LHCN-M2 (cell line): ENCODE measurements at places on chromosomes 6 and 20. TPM values are rescaled to one million over a fixed set of nuclear protein-coding genes. Genes with fewer than 3 reads are reported as not detected.

GRCh38 chr6:6154335-6154734 is 147.6 kb upstream of the NRN1 start:
- no peak for DNase-seq

GRCh38 chr6:132100388-132100990 is 149.3 kb upstream of the CCN2 start:
- peak; percentile 23 for DNase-seq

GRCh38 chr6:149933461-149933860 is 8.4 kb upstream of the ULBP2 start:
- DNase-seq: no peak

GRCh38 chr6:75528423-75528822 is 34.8 kb upstream of the FILIP1 start:
- no peak for DNase-seq

DNA sequence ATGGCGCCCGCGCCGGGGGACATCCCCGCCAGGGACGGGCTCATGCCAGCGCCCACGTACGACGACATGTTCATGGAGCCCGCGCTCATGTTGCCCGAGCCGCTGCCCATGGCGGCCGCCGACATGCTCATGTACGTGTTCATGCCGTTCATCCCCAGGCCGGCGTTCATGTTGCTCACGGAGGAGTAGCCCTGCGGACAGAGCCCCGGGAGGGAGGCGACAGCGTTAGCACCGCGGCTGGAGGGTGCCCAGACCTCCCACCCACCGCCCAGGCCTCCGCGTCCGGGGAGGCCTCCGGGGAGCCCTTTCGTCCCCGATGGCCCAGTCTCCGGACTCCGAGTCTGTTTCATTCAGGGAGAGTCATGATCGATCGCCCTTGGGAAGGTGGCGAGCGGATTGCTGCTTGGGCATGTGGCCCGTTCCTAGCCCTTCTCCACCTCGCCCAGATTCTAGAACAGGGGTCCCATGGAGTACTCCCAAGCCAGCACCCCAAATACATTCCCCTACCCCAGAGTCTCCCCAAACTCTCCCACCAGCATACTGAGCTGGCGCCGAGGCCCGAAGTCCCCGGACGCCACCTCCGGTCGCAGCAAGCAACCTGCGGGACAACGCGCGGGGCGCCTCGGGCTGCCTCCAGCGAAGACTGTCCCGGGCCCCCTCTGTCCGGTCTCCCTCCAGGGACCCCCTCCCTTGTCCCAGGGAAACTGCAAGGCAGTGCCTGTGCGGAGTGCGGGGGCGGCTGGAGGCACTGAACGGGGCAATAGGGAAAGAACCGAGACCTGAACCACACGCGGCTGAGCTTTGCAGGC is 1.2 kb downstream of the FOXA2 start:
- no peak for DNase-seq

GRCh38 chr6:6006428-6007365 is at the start of gene NRN1:
TSS of gene NRN1 (minus strand) at chr6:6006925. CDS start at chr6:6006749, 176 bp downstream.
- DNase-seq: peak; percentile 64

DNA sequence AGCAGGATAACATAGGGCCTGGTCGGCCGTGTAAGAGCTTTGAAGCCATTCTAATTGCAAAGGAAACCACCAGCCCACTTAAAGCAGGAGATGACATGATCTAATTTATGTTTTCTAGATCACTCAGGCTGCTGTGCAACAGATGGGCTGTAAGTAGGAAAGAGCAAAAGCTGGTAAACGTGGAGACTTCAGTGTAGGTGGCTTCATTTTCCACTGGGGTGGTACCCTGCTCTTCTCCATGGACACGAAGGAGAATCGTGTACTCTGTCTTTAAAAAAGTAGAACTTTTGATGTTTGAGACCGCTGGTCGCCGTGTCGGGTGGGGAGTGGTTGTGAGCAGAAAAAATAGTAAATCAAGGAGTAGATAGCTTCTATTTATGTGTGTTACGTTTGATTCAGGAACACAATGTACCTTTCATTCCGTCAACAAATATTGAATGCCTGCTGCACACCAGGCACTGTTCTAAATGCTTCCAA is 6.4 kb downstream of the CASS4 start:
- DNase-seq: no peak

DNA sequence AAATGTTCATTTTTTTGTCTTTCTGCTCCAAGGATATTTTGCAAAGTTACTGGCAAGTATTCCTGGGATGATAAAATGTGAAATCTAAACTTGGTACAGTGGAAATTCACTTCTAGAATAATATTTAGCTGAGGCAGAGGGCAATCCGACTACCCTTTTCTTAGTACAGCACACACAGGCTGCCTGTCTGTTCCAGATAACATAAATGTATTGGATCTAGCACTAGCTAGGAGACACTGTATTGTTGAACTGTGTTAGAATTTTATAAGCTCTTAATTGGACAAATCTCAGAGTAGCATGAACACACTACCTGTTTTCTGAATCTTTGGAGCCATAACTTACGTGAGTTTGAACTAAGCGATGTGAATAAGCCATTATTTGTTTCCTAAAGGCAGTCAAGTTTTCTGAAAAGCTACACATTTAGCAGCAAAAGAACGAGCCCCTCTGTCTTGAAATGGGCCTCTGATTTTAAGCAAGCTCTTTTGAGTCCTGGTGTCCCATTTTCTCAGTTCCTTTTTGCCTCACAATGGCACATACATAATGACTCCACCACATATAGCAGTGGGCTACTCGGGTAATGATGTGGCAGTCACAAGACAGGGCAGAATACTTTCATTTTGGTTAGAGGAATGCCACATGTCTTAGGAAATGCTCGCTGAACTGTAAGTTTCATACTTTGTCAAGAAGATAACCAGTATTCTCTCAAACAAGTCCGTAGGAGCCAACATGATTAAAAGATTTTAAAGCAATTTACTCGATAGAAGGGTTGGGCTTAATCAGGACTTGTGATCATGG is 116.5 kb upstream of the ESR1 start:
- DNase-seq: peak; percentile 62

- DNase-seq: no peak
Observed at GRCh38 chr20:51238675-51239305, 215.9 kb upstream of the KCNG1 start.

- no peak for DNase-seq
Observed at GRCh38 chr6:170243386-170243785, 47.5 kb downstream of the DLL1 start.

DNA sequence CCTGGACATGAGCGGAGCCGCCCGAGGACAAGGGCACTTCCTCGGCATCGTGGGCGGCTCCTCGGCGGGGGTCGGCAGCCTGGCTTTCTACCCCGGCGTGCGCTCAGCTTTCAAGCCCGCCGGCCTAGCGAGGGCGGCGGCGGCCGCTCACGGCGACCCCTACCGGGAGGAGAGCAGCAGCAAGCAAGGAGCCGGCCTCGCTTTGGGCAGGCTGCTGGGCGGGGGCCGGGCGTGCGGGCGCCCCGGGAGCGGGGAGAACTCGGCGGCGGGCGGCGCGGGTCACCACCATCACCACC is 6.7 kb downstream of the PRDM13 start:
- no peak for DNase-seq

DNA sequence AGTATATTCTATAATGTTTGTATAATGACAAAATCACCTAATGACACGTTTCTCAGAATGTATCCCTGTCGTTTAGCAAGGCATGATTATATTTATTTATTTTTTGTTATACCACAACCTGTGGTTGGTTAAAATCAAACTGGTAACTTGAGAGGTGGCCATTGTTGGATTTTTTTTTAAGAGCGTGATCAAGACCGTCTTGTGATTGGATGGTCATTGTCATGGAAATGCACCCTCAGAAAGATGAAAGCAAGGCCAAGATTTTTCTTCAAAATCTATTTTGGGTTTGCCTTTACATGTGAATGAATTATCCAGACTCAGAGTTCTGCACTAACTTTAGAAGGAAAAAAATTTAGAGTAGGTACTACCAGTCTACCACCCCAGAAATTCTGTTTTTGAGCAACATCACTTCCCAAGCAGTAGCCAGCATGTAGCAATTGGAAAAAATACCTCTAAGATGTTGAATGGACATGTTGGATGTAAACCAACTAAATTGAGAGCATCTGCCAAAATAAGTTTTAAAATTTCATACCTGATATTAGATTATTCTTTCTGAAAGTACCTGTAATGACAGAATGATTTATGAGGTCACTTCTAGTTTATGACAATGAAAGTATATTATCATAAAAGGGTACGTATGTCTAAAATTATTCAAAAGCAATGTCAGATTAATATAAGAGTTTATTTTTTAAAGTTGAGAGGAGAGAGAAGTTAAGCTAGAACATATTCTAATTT is 50.8 kb downstream of the NCOA7 start:
- no peak for DNase-seq

DNA sequence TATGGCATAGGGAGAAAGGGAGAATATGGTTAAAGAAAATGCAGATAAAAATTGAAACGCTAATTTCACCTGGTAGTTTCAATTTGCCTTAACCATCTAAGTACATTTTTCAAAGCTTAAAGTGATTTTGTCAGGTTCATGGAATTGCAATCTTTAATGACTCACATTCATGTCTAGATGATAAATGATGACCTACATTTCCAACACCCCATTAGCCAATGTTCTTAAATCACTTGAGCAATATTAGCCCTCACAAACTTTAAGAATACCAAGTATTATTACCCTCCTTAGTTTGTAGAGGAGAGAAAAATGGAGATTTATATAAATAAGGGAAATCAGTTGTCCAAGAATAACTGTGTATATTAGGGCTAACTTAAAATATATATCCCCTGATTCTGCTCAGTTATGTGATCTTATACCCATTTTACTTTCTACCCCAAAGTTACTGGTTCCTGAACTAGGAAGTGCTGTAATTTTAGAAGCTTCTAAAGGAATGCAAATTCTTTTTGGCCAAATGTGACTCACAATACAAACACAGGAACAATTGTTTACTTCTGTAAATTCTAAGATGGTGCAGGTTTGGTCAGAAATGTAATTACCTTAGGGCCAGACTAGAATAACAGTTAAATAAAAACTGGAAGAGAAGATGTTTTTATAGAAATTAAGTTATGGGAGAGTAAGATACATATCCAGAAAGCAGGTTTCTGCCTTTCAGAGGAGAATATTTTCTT is 34.5 kb downstream of the TPBG start:
- DNase-seq: peak; percentile 55

DNA sequence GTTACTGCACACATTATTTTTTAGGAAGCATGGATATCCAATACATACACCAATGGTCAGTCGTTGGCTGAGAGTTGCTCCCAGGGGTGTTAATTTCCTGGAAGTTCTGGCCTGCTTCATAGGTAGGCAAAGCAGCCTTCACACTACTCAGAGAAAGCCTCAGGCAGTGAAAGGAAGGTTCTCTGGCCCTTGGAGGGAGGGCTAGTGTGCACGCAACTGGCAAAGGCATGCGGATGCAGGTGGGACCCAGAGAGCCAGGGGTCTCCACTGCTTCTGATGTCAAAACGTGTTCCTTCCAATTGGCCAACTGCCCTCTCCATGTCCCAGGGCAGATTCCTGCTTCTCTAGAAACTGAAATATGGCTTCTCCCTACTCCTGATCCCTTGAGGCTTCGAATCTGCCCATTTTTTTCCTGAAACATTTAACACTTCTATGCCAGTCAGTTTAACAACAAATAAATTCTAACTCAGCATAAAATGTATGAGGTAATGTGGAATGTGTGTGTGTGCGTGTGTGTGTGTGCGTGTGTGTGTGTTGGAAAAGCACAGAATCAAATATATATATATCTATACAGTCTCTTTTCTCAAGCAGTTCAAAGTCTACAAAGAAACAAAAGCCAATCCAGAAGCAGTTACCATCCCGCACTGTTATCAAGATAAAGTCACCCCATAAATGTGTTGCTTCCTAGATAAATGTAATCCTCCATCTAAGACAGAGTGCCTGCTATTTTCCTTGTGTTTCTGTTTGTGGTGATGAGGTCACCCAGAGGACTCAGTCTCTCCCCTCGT is 94.0 kb upstream of the HIVEP1 start:
- peak; percentile 74 for DNase-seq

DNA sequence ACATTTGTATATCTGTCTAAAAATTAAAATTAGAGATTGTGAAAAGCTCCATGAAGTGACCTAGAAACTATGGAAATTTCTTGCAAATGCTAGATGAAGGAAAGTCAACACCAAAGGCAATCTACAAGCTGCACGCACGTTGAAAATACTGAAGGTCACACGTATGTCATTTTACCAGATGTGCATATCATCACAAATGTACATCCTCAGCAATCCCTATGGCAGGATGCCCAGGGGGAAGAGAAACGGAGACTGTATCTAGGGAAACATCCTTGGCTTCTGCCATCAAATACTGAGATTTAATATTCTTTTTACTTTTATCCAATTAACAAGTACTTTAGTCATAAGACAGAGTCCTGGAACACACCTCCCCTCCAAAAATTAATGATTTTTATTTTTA is 672.0 kb downstream of the RNF144B start:
- no peak for DNase-seq

DNA sequence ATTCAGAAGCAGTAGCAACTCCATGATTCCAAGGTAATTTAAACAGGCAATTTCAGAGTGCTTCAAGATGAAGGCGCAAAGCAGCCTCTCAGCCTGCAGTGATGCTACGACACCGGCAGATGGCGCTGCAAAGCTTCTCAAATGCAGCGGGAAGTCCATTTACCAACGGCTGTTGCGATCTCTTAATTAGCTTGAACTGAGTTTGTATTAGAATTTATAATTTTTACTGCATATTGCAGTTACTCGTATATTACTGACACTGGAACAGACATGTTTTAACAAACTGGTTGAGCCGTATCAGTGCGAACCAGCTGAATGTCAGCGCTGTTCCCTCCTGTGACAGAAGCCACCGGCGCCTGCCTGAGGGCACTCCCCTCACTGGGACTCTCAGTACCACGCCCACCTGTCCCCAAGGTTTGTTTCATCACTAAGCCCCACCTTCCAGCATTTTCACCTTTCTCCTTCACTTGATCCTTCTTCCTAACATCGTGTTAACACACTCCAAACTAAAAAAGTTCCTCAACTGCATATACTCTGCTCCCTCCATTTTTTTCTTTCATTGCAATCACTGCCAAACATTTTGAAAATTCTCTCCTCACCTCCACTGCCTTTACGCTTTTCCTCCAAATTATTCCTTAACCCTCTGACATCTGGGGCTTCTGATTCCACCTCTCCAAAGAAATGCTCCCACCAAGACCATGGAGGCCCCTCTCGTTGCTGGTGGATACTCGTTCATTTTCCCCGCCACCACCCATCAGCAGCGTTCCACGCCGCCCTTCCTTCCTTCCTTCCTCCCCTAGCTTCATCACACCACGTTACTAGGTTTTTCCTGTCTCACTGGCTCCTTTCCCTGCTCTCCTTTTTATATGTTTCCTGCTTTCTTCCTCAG is 14.5 kb downstream of the GNL1 start:
- DNase-seq: peak; percentile 73

Gene RNF144B
- 0.13 and 0.80 TPM in 2 replicates for total RNA-seq

Gene BPI
- not detected in 2 replicates for total RNA-seq

Gene KHDC1L
- not detected in 2 replicates for total RNA-seq

Gene SFTA2
- not detected in 2 replicates for total RNA-seq

Gene NSFL1C
- total RNA-seq: 29.6 and 33.0 TPM in 2 replicates

Gene ZBP1
- total RNA-seq: not detected in 2 replicates

Gene ZC2HC1B
- total RNA-seq: not detected in 2 replicates
